Activated naive CD8-positive, alpha-beta T cell treated with anti-CD3 and anti-CD28 coated beads, Interleukin-2, amount 50 U/mL, for 24 hours (primary cell): ENCODE measurements at places on chromosomes 7 and 10.
A peak's percentile ranks its signal among the peaks of the same experiment; 100 is the strongest.

- H3K27me3 ChIP-seq = no peaks in the 10 kb centered on the region
- no peak for DNase-seq
- H3K36me3 ChIP-seq = no peaks in the 10 kb centered on the region
- H3K4me3 ChIP-seq = no peak overlapping the region
- no peak overlapping the region for H3K27ac ChIP-seq
- peaks cover 11% of the 10 kb centered on the region for H3K4me1 ChIP-seq
Observed at GRCh38 chr7:134919240-134919641, 67.1 kb upstream of the AGBL3 start.

DNA sequence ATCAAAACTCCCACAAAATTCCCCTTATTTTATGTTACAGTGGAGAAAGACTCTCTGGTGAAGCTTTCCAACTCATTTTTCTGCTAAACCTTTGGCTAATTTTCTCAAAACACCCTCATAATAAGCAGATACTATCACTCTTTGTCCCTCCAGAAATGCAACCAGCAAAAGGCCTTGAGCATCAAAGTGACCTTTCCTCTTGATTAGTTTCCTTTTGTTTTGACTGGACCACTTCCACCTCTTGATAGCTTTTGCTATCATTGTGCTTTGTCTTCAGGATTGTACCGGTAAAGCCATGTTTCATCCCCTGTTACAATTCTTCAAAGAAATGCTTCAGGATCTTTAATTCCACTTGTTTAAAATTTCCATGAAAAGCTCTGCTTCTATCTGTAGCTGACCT lies 115.1 kb upstream of the SLC13A1 start:
- H3K36me3 ChIP-seq = no peaks in the 10 kb centered on the region
- H3K27ac ChIP-seq = no peak overlapping the region
- DNase-seq = no peak
- no peaks in the 10 kb centered on the region for H3K27me3 ChIP-seq
- H3K4me1 ChIP-seq = no peaks in the 10 kb centered on the region

- H3K36me3 ChIP-seq = no peaks in the 10 kb centered on the region
- H3K27me3 ChIP-seq = no peaks in the 10 kb centered on the region
- no peaks in the 10 kb centered on the region for H3K4me1 ChIP-seq
- no peak overlapping the region for H3K27ac ChIP-seq
- H3K4me3 ChIP-seq = no peak overlapping the region
- no peak for DNase-seq
Observed at GRCh38 chr10:98332623-98333269, 64.8 kb upstream of the LOXL4 start.

- H3K36me3 ChIP-seq = no peaks in the 10 kb centered on the region
- no peak overlapping the region for H3K4me3 ChIP-seq
- H3K27ac ChIP-seq = no peak overlapping the region
- DNase-seq = no peak
Observed at GRCh38 chr7:157292770-157293412, 43.9 kb upstream of the DNAJB6 start.

DNA sequence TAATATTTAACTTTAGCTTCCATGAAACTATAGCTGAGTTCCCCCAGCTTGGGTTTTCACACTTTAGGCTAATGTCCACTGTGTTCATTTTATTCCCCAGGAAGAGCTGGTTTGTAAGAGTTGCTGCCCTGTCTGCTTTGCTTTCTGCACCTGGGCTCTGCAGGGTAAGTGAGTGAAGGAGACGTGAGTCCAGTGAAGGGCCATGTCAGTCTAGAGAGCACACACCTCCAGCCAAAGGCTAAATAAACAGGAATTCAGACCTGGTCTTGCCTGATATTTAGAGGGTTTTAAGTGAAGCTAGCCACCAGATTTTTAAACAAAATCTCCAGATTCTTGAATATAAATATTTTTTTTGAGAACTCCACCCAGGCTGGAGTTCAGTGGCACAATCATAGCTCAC lies 24.5 kb upstream of the FZD1 start:
- no peak overlapping the region for H3K27ac ChIP-seq
- no peaks in the 10 kb centered on the region for H3K36me3 ChIP-seq
- H3K4me1 ChIP-seq = no peaks in the 10 kb centered on the region
- H3K27me3 ChIP-seq = peaks cover 4% of the 10 kb centered on the region
- DNase-seq = no peak
- no peak overlapping the region for H3K4me3 ChIP-seq

DNA sequence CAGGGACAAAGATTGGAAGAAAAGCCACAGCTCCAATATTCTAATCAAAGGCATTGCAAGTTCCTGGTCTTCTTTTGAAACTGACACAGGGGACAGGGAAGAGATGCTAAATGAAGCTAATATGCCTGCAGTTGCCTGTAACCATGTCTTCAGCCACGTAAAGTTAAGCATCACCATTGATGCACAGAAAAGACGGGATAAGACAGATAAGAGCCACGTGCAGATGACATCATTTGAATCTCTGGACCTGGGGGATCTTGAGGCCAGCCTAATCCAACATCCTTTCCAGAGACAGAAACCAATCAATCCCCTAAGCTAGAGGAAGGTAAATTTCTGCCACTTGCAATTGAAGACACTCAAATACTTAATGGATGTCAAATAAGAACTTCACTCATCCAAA lies 93.4 kb downstream of the PIP4K2A start:
- peak overlapping the region; percentile 43 for H3K27ac ChIP-seq
- H3K4me1 ChIP-seq = peaks cover 94% of the 10 kb centered on the region
- DNase-seq = no peak

DNA sequence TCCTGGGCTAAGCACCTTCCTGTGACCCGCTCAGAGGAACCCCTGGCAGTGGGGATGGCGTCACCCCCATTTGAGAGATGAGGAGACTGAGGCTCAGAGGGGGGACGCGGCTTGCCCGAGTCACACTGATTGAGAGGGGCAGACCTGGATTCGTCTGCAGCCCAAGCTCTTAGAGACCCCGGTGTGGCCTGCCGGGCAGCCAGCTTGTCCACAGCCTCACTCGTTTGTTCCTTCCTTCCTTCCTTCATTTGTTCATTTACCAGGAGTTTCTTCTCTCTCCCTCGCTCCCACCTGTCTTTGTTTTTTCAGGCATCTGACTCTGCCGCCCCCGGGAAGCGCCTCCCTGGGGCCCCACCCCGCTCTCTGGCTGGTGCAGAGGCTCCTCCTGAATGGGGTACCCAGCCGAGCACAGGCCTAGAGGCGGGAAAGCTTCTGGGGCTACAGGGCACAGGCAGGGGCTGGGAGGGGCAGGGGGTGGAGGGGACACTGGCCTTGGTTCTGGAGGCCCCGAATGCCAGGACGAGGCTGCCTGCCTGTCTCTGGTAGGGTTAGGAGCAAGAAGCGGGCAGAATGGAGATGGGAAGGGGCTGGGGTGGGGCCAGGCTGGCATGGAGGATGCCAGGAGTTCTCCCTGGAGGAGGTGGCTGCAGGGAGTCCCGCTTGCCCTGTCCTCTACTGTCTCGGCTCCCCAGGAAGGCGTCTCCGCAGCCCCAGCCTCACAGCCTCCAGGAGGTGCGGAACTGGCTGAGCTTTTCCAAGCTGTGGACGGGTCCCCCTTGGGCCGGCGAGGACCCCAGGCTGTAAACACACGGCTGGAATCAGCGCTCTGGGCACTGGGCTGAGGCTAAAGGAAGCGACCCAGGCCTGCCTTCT lies 91.6 kb downstream of the UNCX start:
- no peak for DNase-seq
- no peaks in the 10 kb centered on the region for H3K4me1 ChIP-seq
- no peak overlapping the region for H3K4me3 ChIP-seq
- H3K27ac ChIP-seq = no peak overlapping the region
- no peaks in the 10 kb centered on the region for H3K36me3 ChIP-seq

DNA sequence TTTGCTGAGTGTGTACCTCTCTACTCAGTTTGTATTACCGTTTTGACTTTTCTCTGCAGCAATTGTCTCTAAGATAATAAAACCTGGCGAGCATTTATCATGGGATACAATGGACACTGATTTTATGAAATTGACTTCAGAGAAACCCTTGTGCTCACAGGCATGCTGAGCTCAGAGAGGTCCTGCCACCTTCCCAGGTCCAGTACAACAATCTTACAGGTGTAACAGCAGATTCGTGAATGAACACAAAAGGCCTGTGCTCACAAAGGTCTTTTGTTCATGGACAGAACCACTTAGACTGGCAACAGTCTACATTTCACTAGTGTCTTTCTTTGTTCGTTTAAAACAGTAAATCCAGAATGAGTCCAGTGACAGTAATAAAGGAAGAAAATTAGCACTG lies 43.2 kb downstream of the HECW1 start:
- H3K4me1 ChIP-seq = no peaks in the 10 kb centered on the region
- no peak overlapping the region for H3K27ac ChIP-seq
- H3K4me3 ChIP-seq = no peak overlapping the region
- peaks cover 9% of the 10 kb centered on the region for H3K27me3 ChIP-seq

GRCh38 chr10:649798-650440 lies 39.5 kb downstream of the DIP2C start:
- no peak for DNase-seq
- H3K4me3 ChIP-seq = no peak overlapping the region
- H3K4me1 ChIP-seq = no peaks in the 10 kb centered on the region
- no peak overlapping the region for H3K27ac ChIP-seq

DNA sequence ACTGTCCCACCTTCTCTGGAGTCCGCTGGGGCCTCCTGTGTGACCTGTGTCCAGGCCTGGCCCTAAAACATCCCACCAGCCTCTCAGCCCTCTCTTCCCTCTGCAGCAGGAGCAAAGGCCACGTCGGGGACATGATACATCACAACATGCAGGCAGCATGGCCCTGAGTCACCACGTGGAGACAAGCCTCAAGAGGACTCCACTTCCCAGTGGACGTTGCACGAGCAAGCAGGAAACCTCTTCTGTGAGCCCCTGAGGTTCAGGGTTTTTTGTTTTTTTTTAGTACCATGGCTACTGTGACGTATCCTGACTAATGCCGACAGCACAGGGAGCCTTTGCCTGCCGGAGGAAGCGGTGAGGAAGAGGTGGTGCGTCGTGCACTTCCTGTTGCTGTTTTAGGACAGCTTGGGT lies 165.9 kb downstream of the DNAJB6 start:
- peaks cover 9% of the 10 kb centered on the region for H3K27me3 ChIP-seq
- H3K36me3 ChIP-seq = peaks cover 4% of the 10 kb centered on the region
- H3K4me3 ChIP-seq = peak overlapping the region; percentile 74
- H3K4me1 ChIP-seq = peaks cover 33% of the 10 kb centered on the region
- H3K27ac ChIP-seq = peak overlapping the region; percentile 79

GRCh38 chr10:63346015-63346441 lies 119.7 kb downstream of the JMJD1C start:
- DNase-seq = no peak
- peaks cover 16% of the 10 kb centered on the region for H3K4me1 ChIP-seq
- H3K36me3 ChIP-seq = peaks cover 1% of the 10 kb centered on the region
- no peak overlapping the region for H3K27ac ChIP-seq
- no peaks in the 10 kb centered on the region for H3K27me3 ChIP-seq

- no peaks in the 10 kb centered on the region for H3K36me3 ChIP-seq
- H3K4me3 ChIP-seq = no peak overlapping the region
- no peak overlapping the region for H3K27ac ChIP-seq
- peaks cover 1% of the 10 kb centered on the region for H3K27me3 ChIP-seq
- peaks cover 22% of the 10 kb centered on the region for H3K4me1 ChIP-seq
Observed at GRCh38 chr10:62457196-62457595, 83.0 kb downstream of the ZNF365 start.

- DNase-seq = no peak
- H3K4me3 ChIP-seq = no peak overlapping the region
- no peaks in the 10 kb centered on the region for H3K4me1 ChIP-seq
- no peak overlapping the region for H3K27ac ChIP-seq
- no peaks in the 10 kb centered on the region for H3K27me3 ChIP-seq
Observed at GRCh38 chr7:7311001-7311400, 128.7 kb downstream of the C1GALT1 start.

GRCh38 chr7:106111655-106112117 lies 426 bp downstream of the SYPL1 start:
- H3K4me1 ChIP-seq = peaks cover 69% of the 10 kb centered on the region
- H3K4me3 ChIP-seq = peak overlapping the region; percentile 91
- peaks cover 4% of the 10 kb centered on the region for H3K36me3 ChIP-seq
- H3K27ac ChIP-seq = peak overlapping the region; percentile 95

DNA sequence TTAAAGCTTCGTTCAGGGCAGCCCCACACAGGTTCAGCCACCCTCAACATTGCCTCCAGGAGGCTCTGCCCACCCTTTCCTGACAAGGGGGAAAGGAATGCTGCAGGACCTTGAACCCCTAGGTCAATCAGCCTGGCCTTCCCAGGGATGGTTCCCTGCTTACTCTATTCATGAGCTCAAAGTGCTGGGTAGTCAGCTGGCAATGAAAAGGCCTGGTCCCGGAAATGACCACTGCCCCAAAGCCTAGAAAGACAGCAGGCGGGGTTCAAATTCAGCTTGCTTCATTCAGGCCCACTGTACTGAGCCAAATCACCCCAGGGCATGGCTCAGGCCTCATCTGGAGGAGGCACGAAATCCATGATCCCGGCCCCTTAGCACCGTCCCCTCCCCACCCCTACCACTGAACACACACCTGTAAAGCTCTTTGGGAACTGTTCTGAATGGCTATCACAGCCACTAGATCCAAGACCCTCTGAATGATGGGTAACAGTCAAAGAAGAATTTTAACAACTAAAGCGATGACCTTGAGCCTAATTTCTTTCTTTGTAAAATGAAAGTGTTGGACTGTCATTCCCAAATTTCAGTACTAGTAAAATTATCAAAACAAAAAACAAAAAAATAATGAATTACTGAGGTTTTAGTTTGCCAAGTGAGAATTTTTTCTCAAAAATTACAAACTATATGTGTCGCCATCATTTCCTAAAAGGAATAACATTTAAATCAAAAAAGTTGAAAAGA lies 1.0 kb downstream of the URGCP start:
- DNase-seq = no peak
- peaks cover 33% of the 10 kb centered on the region for H3K4me1 ChIP-seq
- H3K4me3 ChIP-seq = peak overlapping the region; percentile 91
- peaks cover 2% of the 10 kb centered on the region for H3K36me3 ChIP-seq

GRCh38 chr7:152907042-152907761 lies 147.7 kb downstream of the ACTR3B start:
- no peaks in the 10 kb centered on the region for H3K27me3 ChIP-seq
- H3K4me3 ChIP-seq = no peak overlapping the region
- H3K27ac ChIP-seq = no peak overlapping the region
- DNase-seq = no peak
- H3K36me3 ChIP-seq = no peaks in the 10 kb centered on the region

DNA sequence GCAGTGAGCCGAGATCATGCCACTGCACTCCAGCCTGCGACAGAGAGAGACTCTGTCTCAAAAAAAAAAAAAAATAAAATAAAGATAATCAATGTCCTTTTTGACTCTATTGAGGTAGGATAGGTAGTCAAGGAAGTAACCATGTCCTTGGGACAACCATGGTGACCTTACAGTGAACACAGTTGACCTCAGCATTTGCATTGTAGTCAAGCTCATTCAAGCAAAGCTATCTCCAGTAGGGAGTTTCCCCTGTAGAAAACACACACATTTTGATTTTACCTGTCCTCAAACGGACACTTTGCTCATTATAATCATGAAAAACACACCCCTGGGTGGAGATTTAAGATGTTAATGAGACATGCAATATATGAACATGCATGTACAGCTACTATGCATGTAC lies 171.7 kb downstream of the KIF20B start:
- H3K27me3 ChIP-seq = peaks cover 4% of the 10 kb centered on the region
- H3K4me3 ChIP-seq = no peak overlapping the region
- no peak overlapping the region for H3K27ac ChIP-seq
- no peaks in the 10 kb centered on the region for H3K4me1 ChIP-seq
- no peaks in the 10 kb centered on the region for H3K36me3 ChIP-seq
- no peak for DNase-seq

GRCh38 chr7:84506151-84506550 lies 311.6 kb upstream of the SEMA3A start:
- no peak overlapping the region for H3K27ac ChIP-seq
- no peaks in the 10 kb centered on the region for H3K4me1 ChIP-seq
- H3K36me3 ChIP-seq = no peaks in the 10 kb centered on the region
- no peaks in the 10 kb centered on the region for H3K27me3 ChIP-seq

- no peak within 1 kb of the TSS for H3K27ac ChIP-seq
- no peaks in the 10 kb centered on the region for H3K36me3 ChIP-seq
- no peaks in the 10 kb centered on the region for H3K4me1 ChIP-seq
- no peak within 1 kb of the TSS for H3K4me3 ChIP-seq
Observed at GRCh38 chr10:5196702-5197113, at the start of gene AKR1C4. Gene AKR1C4 (plus strand): TSS chr10:5196837. CDS start chr10:5196868, 31 bp downstream.
